ENCODE measurements at places on chromosomes 5 and 9.
A peak's percentile ranks its signal among the peaks of the same experiment; 100 is the strongest.

DNA sequence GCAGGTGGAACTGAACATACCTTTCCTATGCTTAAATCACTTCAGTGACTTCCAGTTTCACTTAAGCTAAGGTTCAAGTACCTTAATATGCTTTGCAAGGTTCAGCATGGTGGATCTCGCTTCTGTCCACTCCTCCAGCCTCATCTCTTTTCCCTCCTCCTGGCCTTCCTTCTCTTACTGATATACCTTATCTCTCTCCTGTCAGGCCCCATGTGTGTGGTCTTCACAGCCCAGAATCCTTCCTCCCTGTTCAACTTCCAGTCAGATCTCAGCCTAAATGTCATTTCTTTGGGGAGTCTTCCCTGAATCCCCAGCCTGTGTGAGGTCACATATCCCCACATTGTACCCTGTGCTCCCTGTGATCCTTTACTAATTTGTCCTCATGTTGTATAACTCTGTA, 87.7 kb downstream of the ANGPTL2 start:
- DNase-seq, result no peak

- DNase-seq, result peak; percentile 76
Observed at GRCh38 chr5:89967771-89968444, 441.6 kb downstream of the CETN3 start.

GRCh38 chr5:136781464-136781863, 416.1 kb upstream of the TRPC7 start:
- DNase-seq, result peak; percentile 45

DNA sequence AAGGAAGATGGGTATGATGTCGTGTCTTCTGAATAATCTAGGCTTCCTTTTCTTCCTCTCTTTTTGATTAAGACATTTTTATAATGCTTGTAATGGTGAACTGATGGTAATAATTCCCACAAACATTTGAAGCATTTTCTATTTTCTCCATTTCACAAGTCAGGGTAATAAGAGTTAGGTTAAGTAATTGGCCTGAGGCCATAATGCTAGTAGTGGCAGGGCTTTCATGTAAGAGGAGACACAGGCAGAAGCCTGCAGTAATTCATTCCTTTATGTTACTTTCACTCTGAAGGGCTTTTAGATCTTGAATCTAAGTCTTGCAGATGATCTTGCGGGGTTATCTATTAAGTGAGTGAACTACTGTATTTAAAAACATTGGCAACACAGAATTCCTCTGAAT, 374.9 kb downstream of the MAT2B start:
- DNase-seq, result peak; percentile 24

DNA sequence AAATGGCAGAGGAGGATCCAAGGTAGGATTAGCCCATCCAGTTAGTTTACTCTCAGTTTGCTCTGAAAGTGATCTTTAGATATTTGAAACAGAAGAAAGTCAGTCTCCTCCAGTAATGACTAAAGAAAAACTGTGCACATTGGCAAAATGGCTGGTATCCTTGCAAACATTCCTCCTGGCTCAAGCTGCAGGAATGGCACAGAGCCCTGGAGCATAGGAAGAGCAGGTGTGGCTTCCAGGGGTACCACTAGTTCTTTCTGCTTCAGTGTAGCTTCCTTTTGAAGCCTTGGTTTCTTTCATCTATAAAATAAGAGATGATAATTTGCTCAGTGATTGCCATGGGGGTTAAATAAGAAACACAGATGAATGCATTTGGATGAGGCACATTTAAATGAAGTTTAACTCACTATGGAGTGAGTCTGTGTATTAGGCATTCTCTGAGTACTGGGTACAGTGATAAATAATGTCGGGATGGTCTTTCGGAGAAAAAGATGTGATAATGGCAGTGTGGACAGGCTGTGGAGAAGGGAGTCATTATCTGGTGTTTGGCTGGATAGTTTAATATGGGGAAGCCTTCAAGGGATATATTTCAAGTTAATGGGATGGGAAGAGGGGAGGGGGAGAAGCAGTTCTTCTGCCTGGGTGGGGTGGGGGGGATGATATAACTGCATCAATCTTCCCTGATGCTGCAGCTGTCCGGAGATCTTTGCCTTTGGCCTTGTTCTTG, 217.3 kb upstream of the KLF4 start:
- no peak for DNase-seq

Measured in fibroblast of mammary gland (primary cell).